ENCODE measurements at places on chromosomes 1 and 21.

GRCh38 chr1:102595106-102595505 lies 513.2 kb downstream of the COL11A1 start:
- no peak for DNase-seq

- DNase-seq, result no peak
Measured at GRCh38 chr1:11520531-11521233, 41.7 kb downstream of the DISP3 start.

GRCh38 chr1:166141969-166142368 lies 24.8 kb downstream of the FAM78B start:
- DNase-seq, result no peak

- DNase-seq, result no peak
Measured at GRCh38 chr1:161153176-161153575, 602 bp upstream of the UFC1 start.

- DNase-seq, result no peak
Measured at GRCh38 chr1:234582186-234582585, 27.8 kb downstream of the IRF2BP2 start.

DNA sequence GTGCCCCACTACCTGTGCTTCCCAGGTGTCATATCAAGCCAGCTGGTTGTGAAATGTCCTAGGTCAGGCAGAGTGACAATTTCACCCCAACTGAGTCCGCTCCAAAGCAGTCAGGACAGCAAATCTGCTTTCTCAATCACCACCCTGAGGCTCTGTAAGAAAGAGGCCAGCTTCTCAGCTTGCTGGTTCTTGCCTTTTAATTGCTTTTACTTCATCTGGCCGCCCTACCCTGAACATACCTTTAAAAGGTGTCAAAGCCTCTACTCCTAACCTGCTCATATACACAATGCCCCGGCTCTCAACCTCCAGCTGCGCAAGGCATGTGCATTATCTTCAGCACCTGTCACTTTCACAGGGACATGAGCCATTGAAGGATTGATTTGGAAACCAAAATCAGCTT lies 581.6 kb downstream of the NPHP4 start:
- no peak for DNase-seq
